ENCODE measurements at places on chromosomes 13 and 19.

DNA sequence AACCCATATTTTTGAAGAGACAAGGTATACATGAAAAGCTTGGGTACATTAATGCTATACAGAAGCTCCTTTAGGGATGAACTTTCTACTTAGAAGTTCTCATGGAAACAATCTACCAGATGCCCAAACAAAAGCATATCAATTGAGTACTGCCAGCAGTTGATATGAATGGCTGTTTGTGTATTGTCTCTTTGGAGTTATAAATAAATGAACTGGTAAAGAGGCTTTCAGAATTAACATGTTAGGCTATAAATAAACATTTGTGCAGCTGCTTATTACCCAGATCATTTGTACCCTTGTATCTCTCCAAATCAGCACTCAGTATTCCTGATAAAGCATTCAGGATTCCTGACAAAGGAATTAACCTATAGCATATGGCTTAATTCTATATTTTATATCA is 418.9 kb downstream of the FGF14 start:
- DNase-seq: no peak

- DNase-seq: no peak
Measured at GRCh38 chr13:48594096-48594815, 59.5 kb upstream of the CYSLTR2 start.

DNA sequence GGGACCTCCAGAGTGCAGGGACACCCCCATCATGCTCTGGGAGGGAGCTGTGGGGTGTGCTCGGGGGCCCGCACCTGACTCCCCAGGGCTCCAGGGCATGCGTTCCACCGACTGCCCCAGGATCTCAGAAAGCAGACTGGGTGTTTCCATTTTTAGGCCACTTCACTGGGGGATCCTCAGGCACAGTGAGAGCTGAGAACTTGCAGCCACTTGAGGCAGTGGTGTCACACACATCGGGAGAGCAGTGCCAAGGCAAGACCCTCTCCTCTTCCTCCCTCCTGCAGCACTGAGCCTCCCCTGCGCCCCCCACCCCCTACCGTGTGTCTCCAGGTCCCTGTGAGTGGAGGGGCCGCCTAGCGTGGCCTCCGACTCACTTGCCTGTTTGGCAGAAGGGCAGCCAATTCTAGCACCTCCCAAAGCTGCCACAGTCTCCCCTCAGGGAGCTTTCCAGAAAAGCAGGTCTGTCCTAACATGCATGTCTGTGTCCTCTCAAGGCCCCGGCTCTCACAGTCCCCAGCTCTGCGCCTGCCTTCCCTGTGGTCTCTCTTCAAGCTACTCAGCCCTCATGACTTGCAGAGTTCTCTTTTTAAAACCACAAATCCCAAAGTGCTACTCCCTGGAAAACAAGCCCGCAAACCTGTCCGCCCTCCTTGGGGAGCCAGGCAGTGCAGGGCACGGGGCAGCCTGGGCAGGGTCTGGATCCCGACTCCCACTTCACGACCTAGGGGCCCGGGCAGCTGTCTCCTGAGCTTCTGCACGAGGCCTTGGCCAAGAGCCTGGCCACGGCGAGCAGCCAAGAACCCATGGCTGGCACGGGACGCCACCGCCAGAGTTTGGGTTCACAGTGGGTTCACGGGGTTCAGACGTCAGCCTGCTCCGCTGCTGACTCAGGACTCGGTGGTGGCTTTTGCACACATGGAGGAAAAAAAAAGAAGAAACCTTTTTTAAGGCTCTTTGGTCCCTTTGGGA is 94.1 kb downstream of the STK24 start:
- no peak for DNase-seq

GRCh38 chr13:51920267-51920666 is 58.5 kb downstream of the CCDC70 start:
- no peak for DNase-seq

DNA sequence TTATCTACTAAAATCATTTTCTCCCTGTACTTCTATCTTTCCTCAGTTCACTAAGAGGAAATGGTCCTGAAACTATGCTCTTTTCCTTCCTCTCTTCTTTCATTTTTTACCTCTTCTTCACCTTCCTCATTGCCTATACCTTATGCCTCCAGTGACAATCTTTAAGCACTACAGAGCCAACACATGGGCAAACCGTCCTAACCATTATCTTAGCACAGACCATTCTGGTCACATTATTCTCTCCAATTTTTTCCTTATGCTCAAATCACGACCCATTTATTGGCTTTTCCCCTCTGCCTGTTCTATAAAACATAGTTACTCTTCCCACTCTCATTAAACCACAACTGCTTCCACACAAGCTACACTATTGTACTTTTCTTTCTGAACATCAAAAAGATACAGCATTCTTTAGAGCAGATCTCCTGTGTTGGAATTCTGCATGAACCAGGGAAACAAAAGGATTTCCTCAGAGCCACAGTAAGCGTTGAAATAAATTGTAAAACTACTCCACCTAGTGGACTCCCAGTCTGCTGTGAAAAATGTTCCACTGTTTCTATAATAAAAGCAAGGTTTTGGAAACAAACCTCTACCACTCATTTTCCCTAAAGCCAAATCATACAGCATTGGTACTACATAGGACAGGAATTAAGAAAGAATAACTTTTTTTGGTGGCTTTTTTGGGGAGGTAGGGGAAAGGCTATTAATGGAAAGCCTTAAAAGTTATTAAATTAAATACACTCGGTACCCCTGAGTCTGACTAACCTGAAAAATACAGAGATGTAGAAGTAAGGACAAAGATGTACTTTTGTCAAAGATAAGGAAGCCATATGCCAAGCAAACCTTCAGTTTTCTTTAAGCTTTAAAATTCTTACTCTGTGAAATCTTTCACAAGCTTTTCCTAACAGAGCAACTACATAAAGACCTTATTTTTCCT is 19.5 kb downstream of the NUFIP1 start:
- DNase-seq: no peak

DNA sequence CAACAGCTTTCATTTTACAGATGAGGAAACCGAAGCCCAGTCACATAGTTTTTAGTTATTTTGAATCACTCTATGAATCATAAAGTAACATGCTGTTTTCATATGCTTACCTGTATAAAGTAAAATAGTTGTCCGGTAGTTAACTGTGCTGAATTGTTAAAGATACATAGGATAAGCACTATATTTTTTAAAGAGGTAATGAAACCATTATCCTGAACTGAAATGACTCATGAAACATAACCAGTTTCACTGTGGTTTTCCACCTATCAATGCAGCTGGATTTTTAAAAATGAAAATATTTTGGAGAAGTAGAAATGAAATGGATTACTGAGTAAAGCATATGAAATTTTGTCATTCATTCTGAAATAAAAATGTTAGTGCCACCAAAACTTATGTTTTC is 655.0 kb downstream of the OLFM4 start:
- DNase-seq: no peak

DNA sequence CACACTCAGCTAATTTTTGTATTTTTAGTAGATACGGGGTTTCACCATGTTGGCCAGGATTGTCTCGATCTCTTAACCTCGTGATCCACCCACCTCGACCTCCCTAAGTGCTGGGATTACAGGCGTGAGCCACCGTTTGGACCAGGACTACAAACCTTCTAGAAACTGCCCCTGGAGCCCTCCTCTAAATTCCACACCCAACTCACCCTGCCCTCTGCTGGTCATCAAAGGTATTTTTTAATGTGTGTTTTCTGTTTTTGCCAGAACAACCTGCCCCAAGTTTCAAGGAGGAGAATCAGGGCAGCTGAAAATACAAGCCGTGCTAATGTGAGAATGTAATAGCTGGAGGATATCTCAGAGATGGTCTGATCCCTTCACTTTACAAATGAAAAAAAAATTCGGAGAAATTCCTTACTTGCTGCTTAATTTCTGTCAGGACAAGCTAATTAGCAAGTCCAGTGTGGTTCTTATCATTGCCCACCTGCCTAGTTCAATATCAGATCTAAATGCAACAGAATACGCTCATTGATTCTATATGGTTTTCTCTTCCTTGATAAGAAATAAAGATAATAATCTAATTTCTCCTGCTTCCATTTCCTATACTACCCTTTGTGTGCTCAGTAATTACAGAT is 4.1 kb downstream of the ATP8A2 start:
- no peak for DNase-seq

DNA sequence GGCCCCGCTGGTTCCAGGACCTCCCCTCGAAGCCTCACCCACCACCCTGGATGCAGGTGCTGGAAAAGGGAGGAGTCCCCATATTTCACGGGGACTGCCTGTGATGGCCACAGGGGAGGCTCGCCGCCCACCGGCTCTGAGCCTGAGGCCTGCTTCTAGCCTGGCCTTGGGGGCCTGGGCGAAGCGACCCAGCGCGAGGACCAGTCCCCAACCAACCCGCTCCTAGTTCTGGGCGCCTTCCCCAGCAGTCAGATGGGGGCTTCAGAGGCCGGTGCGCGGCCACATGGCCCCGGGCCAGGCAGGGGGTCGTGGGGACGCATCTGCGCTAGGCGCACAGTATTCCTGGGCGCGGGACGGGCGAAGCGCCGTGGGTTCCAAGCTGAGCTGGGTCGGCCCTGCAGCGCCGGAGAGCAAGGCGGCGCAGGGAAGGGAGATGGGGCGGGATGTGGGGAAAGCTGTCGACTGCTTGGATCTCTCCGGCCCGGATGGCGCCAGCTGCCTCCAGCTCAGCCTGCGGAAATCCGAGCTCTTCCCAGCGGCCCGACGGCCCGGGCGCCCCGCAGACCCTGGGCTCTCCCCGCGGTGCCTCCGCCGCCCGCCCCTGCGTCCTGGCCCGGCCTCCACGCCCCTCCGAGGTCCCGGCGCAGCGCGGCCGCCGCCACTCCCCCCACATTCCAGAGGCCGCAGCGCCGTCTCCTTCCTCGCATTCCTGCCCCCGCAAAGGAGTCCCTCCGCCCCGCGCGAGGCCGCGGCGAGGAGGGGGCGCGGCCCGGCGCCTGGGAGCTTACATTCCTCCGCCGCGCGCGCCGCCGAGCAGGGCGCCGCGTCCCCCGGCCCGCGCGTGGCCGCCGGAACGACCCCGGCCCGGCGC is at the start of gene WTIP:
Gene WTIP, plus strand, starts transcription at position 788 of the 871 bp plus-strand sequence. CDS start 217 bp downstream, outside the sequence.
- no peak for DNase-seq

- DNase-seq: no peak
Measured at GRCh38 chr13:46595136-46595884, 42.3 kb downstream of the LRCH1 start.

GRCh38 chr13:75010941-75011340 is 471.0 kb downstream of the TBC1D4 start:
- no peak for DNase-seq

GRCh38 chr19:53903055-53903680 is 5.9 kb upstream of the CACNG7 start:
- no peak for DNase-seq

GRCh38 chr13:40792284-40793051 is 3.1 kb downstream of the SLC25A15 start:
- no peak for DNase-seq

GRCh38 chr19:16671652-16672274 is 10.8 kb downstream of the TMEM38A start:
- no peak for DNase-seq

GRCh38 chr13:55528434-55528833 is 1612.3 kb upstream of the PRR20A start:
- no peak for DNase-seq

DNA sequence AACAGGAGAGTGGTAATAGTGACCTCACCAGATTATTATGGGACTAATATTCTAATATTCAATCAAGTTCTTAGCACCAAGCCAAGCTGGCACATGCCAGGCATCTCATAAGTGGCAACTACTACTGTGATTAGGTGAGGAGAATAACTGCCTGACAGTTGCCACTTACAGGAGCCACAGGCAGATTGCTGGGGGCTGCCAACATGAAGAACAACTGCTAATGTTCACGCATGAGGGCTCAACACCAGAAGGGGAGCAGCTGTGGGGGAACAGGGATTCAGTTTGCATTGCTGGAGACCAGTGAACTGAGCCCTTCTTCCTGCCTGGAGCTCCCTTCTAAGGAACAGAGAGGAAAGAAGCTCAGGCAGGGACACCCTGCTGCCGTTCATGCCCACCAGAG is 504.5 kb downstream of the FOXO1 start:
- DNase-seq: no peak

DNA sequence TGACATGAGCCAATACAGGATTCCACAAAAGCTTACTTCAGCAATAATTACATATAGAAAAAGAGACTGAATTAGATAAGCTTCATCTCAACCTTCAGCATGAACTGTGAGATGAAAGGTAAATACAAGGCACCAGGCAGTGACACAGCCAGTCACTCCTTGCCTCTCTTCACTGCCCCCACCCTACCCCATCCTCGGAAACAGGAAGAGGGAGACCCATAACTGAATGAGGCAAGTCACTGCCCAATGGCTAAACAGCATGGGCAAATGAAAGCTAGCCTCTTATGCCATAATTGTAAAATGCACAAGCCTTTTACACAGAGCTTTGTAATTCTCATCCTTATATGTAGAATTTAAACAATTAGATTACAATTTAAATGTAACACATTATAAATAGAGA is 1.7 kb downstream of the ZNF160 start:
- DNase-seq: no peak

DNA sequence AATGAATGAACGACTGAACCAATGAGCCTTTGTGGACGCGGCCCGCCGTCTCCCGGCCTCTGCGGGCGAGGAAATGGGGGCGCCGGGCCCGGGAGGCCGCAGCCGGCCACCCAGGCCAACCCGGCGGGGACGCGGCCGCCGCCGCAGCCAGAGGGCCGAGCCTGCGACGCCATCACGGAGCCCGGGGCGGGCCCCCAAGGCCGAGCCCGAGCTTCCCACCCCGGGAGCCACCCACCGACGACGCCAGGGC is 216 bp downstream of the SUGP2 start:
- no peak for DNase-seq

DNA sequence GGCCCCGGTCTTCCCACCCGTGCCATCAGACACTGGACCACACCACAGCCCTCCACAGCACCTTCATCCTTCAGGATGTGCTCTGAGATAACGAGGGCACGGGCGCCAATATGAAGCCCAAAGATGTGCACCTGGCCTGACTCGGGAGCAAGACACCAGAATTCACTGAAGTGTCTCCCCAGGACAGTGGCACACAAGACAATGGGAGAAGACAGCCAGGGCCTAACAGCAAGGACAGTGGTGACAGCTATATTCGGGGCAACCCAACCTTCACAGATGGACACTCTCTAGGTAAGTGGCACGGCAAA is 7.2 kb downstream of the DDX39A start:
- no peak for DNase-seq

- no peak for DNase-seq
Measured at GRCh38 chr19:10544242-10544752, 593 bp downstream of the ATG4D start.

GRCh38 chr13:109509154-109509900 is 277.1 kb downstream of the IRS2 start:
- no peak for DNase-seq

DNA sequence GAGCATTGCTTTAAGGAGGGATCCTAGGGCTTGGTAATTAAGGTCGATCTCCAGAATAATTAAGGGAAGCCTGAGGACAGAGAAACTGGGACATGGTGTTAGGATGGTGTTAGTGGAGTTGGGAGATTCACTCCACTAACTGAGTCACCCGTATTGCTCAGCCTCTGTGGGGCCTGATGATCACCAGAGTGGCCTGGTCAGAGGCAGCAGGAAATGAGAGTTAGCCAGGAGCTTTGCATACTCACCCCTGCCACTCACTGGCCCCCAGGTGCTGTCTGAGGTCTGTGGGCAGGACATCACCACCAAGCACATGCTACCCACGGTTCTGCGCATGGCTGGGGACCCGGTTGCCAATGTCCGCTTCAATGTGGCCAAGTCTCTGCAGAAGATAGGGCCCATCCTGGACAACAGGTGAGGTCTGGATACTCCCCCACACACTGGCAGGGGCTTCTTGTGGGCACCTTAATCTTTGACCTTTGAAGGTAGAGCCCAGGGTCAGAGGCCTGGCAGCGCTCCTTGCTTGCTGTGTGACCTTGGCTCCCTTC is 32.1 kb downstream of the PPP2R1A start:
- DNase-seq: no peak

All from activated CD4-positive, alpha-beta T cell treated with anti-CD3 and anti-CD28 coated beads for 1 hour (primary cell).